ENCODE measurements at places on chromosomes 4 and X. TPM values are rescaled to one million over a fixed set of nuclear protein-coding genes. Genes with fewer than 3 reads are reported as not detected.

DNA sequence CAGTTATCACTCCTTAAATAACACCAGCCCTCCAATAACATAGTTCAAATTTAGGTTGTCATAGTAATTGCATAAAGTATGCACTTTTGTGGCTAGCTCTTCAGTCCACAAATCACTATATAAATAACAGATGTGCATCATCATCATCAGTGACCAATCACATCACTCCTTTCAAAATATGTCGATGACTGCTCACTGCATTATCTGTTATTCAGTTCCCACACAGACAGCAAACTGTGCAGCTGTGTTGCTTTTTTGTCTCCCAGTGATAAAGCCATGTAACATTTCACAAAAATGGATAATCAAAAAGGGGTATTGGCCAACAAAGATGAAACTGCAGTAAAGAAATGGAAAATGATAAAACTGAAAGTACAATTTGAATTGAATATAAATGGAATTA lies 205.4 kb downstream of the DCLK2 start:
- DNase-seq = peak; percentile 99

- DNase-seq = no peak
Measured at GRCh38 chr4:147938496-147938895, 206.6 kb downstream of the ARHGAP10 start.

DNA sequence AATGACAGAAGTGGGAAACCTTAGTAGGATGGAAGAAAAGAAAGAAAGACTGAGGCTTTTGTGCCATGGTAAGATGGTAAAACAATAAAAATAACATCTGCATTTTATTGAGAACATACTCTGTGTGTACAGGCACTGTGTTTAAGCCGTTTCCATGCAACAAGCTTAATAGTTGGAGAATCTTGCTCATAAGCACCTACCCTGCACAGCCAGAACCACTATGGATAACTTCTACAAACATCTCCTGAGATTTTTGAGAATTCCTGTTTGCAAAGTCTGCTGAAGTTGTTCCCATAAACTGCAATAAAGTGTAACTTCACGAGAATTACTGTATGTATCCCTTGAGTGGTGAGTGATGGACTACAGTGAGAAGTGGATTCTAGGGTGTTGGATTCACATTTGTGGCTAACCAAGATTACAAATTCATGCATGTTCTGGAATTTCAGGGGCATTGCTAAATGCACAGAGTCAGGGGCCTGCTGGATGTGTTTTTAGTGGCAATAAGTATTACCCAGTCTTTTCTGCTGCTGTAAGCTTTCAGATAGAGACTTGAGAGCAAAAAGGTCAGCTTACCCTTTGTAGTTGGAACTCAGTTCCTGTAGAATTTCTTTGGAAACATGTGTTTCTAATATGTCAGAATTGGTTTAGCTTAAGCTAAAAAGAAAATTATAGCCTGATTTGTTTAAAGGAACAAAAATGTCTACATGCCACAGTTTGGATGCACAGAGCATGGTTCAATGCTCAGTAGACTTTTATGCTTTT lies 132.5 kb downstream of the AFF1 start:
- no peak for DNase-seq

DNA sequence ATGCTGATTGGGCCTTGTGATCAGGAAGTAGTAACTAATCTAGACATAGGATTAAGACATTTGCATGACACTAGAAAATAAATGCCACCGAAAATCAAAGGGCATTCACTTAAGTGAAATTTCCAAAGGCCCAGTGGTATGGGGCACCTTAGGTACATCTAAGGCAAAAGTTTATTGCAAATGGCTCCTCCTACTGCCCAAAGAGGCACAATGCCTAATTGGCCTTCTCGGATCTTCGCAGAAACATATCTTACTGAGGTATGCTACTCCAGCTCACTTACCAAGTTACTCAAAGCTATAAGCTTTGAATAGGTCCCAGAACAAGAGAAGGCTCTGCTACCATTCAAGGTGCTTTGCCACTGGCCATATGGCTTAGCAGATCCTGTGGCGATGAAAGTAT lies 174.8 kb upstream of the CXCL13 start:
- no peak for DNase-seq

- DNase-seq = no peak
Measured at GRCh38 chr4:5712931-5713330, 1.9 kb downstream of the EVC start.

- DNase-seq = peak; percentile 42
Measured at GRCh38 chr4:742742-743311, 37.2 kb downstream of the PCGF3 start.

DNA sequence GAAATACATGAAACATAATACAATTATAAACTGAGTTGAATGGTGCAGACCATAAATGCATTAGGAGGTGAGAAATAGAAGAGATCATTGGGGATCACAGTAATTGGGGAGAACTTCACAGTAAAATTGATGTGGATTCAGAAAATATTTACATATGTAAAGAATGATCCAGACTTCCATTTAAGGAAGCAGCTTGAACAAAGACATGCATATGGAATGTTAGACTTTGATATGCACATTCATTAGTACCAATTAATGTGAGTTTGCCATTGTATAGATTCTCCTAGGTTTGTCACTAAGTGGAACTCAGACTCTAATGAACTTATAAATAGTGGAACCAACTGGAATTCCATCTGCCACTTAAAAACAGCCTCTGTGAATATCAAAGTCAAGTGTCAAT lies 235.6 kb downstream of the PARM1 start:
- DNase-seq = no peak

Gene GAGE1
- not detected for total RNA-seq

GRCh38 chr4:10157478-10158332 lies 41.1 kb upstream of the WDR1 start:
- peak; percentile 81 for DNase-seq

DNA sequence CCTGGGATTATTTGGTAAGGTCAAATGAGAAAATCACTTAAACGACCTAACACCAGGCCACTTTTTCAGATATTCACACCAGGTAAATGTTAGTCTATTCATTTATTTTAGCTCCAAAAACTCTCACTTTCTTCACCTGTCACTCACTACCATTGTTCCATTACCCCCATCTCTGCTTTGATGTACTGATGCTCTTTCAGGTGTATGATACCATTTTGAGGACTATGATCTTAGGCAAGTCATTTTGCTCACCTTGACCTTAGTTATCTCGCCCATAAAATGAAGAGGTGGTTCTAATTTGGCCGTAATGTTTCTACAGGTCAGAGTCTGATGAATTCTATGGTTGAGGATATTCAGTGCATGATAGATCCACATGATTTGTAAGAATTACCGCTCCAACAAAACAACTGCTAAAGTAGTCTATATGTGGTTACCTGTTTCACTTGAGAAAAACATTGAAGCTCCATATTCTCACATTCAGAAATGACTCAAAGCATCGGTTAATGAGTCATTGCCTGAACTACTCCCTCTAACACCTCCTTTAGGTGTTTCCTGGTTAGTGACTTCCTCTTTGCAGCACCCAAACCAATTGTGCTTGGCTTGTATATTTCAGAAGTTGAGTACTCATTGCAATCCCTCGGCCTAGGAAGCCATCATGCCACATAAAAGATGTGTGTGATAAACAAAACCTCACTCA lies 4.5 kb downstream of the DTHD1 start:
- no peak for DNase-seq
